Left hindlimb (tissue), 1 donor: ENCODE measurements at places on chromosomes 1 and 21.

DNA sequence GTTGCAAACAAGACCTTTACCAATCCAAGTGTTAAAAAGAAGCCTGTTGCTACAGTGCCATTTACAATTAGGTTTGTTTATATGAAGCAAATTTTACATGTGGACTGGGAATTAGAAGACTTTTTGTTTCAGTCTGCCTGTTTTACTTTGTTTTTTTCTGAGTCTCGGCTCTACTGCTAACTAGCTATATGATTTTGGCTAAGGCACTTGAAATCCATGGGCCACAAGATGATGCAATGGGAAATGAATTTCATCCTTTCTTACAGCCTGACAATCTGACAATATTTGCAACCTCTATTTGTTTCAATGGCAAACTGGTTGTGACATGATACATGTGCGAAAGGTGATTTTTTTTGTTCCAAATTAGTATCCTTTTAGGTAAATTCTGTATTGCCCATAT, 3.7 kb upstream of the PEX11B start:
- no peak for DNase-seq

GRCh38 chr1:80639777-80640533, 1160.8 kb upstream of the ADGRL2 start:
- no peak for DNase-seq

- no peak for DNase-seq
Measured at GRCh38 chr21:28781602-28782276, 210.9 kb downstream of the LTN1 start.

- no peak for DNase-seq
Measured at GRCh38 chr1:43878854-43879253, 54.7 kb upstream of the ARTN start.

DNA sequence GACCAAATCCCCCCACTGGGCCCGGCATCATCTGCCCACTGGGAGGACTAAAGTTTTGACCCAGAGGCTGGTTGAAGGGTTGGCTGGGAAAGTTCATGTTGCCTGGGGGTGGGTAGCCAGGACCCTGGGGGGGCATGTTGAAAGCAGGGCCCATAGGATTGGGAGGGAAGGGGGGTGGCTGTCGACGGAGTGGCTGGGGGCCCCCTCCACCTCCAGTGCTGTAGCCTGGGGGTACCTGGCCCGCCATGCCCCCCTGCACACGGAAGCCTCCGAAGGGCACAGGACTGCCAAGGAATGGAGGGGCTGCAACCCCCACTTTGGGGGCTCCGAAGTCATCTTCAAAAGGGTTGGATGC, 2.2 kb downstream of the PYGO2 start:
- DNase-seq: no peak

DNA sequence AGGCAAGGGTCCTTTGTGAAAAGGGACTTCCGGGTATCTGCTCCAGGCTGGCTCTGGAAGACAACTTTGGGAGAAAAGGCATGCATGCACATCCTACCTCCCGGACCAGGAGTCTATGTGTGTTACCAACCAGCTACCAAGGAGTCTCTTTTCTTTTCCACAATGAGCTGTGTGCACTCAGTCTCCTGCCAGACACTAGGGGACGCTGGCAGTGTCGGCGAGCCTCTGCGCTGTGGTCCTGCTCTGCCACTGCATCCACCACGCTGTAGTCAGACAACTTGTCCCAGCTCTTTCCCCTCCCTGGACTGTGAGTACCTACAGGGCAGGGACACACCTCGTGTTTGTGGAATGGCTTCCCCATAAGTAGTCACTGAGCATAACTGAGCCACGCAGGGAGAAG, 5.1 kb upstream of the SSR2 start:
- DNase-seq: no peak

DNA sequence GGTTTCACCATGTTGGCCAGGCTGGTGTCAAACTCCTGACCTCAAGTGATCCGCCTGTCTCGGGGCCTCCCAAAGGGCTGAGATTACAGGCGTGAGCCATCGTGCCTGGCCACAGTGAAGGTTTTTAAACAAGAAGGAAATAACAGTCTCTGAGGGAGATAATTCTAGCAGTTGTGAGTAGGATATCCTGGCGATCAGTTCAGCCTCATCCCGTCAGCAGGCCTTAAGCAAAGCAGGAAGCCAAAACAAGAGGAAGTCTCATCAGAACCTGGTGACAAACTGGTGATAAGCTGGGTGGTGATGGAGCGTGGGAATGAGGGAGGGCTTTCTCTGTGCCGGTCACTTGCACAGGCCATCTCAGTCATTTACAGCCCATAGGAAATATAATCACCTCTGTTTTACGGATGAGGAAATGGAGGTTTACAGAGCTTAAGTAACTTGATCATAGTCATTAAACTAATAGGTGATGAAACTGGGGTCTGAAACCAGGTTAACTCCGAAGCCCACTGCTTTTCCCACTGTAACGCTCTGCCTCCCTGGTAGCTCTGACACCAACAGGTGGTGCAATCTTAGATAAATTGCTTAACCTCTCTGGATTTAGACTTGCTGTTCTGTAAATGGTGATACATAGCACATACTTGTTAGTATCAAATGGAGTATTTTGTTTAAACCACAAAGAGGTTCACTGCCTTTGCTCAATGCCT, 40.8 kb upstream of the A3GALT2 start:
- no peak for DNase-seq

DNA sequence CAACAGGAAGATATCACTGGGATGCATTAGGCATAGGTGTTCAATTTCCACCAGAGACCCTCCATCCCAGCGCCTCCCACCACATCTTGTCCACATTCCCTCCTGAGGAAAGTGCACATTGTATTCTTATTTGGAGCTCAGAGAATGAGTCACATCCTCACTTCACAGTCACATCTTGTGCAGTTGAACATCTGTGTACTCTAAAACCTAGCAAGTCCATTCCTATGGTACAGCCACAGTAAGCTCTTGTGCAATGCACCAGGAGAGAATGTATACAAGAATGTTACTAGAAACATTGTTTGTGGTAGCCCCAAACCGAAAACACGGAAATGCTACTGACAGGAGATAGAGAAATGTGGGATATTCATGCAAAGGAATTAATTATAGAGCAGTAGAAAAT, 1.6 kb upstream of the KDF1 start:
- DNase-seq: no peak

GRCh38 chr1:36687312-36687711, 204.6 kb upstream of the CSF3R start:
- no peak for DNase-seq
